ENCODE measurements at places on chromosomes 6 and 20.

DNA sequence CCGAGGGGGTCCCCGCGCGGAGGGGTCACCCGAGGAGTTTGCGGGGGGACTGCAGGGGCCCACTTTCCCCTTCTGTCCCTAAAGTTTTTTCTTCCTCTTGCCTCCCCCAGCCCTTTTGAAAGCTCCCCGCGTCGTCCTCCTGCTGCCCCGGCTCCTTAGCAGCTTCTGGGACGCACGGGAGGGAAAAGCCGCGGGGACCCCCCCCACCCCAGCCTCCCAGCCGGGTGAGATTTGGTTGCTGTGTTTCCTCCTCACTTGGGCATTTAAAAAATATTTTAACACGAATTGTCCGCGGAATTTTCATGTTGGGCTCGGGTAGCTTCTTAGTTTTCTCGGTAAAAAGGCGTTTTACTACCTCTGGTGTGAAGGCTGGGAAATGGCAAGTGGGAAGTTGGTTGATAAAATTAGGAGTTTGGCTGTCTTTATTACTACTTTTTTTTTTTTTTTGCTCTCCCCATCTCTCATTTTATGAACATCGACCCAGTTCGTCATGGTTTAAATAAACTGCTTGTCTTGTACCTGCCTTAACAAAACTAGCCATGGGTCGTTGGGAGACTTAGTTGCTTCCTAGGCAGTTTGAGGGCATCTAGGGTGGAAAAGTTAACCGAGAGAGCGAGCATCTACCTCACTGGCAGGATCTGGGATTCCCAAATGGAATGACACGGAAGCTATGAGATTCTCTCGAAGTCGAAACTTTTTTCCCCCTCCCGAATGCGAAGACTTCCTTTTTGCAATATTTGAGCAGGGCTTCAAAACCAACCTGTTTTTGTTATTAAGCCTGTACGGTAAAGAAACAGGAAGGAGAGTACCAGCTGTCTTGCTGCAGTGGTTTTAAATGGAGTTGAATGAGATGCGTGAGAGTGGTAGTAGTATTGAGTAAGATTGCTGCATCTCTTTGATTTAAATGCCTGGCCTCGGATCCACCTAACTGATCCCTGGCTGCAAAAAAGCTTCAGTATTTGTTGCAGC is 868 bp downstream of the NCOA3 start:
- peak; percentile 42 for DNase-seq

- no peak for DNase-seq
Measured at GRCh38 chr6:137112067-137112355, 61.4 kb downstream of the IL22RA2 start.

DNA sequence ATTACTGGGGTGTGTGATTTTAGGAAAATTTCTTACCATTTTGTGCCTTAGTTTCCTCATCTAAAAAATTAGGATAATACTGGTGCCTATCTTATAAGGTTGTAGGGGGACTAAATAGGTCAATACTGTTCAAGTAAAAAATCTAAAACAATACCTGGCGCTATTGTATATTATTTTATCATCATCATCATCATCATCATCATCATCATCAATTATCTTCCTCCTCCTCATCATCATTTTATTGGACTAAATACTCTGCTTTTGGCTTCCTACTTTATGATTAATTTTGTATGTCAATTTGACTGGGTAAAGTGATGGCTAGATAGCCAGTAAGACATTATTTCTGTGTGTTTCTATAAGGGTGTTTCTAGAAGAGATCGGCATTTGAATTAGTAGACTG is 435.5 kb downstream of the DHX35 start:
- DNase-seq: no peak

DNA sequence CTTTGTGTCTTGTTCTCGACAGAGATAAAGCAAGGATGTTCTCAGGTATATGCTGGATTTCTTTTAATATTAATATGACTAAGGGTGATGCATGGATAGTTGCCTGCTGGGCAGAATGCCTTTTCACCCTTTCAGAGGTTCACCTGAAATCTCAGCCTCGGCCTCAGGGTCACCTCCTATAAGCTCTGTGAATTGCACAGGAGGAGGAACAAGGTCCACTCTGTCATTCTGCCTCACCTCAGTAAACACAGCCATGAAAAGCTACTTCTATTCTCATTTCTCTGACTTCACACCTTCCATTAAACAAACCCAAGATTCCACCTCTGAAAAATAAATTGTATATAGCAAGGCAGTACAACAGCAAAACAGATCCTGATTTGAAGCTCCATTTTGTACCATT is 38.1 kb upstream of the AIG1 start:
- DNase-seq: no peak

DNA sequence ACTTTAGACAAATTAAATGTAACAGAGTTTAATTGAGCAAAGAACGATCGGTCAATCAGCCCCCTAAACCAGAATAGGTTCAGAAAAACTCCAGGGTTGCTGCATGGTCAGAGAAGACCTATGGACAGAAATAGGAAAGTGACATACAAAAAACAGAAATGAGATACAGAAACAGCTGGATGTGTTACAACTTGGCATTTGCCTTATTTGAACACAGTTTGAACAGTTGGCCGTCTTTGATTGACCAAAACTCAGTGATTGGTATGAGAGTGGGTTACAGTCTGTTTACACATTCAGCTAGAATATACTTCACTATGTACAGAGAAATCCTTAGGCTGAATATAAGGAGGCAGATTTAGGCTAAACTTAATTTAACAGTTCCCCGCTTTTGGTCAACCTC is 19.9 kb downstream of the SRSF6 start:
- no peak for DNase-seq

- DNase-seq: peak; percentile 59
Measured at GRCh38 chr6:2853769-2854395, 12.2 kb upstream of the SERPINB1 start.

- no peak for DNase-seq
Measured at GRCh38 chr20:42112161-42112560, 494.0 kb upstream of the CHD6 start.

DNA sequence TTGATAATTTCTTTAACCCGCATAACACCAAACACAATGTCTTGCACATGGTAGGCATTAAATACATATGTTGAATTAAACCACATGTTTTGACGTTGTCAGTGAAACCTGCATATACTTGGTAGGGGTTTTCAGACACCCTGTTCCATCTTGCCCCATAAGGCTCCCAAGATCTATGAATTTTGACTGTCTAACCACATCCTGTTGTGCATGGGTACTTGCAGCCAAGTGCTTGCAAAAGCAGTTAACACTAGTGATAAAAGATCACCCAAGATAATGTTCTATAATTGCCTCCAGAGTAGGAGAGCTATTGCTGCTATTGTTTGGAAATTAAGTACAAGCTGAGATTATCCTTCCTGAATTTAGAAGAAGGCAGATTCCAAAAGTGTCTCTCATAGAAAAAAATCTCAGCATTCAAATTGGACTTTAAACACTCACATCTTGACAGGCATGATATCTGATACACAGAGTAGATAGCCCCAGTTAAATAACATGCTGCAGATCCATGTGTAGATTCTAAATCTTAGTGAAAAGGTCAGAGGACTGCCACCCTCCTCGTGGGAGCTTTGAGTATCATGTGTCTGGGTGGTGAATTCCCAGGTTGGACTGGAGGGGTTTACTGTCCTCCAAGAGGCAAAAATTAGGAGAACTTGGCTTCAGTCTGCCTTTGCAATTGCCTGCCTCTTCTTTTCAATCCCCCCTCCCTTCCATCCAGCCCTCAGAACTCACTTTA is 25.8 kb upstream of the CCN6 start:
- DNase-seq: no peak

- no peak for DNase-seq
Measured at GRCh38 chr6:169568314-169569087, 133.3 kb downstream of the WDR27 start.

- no peak for DNase-seq
Measured at GRCh38 chr20:21266191-21266536, 37.0 kb upstream of the XRN2 start.

- DNase-seq: no peak
Measured at GRCh38 chr6:127904160-127904559, 3.3 kb upstream of the THEMIS start.

- DNase-seq: no peak
Measured at GRCh38 chr6:47159763-47160162, 117.6 kb upstream of the ADGRF1 start.

DNA sequence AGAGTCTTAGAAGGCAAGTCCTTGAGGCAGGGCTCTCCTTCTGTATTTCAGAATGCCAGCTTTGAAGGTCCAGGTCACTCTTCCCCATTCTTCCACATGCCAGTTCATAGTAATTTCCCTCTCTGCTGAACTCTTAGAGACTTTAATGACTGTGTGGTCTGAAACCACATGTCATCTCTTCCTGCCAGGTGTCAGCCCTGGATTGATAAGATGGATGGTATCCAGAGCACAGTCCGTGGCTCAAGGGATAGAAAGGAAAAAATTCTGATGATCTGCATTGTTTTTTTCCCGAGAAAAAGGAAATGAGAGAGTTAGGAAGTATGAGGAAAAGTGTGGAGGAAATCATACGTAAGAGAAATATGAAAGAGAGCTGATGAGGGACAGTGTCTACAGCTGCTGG is 250.9 kb downstream of the TPBG start:
- no peak for DNase-seq

DNA sequence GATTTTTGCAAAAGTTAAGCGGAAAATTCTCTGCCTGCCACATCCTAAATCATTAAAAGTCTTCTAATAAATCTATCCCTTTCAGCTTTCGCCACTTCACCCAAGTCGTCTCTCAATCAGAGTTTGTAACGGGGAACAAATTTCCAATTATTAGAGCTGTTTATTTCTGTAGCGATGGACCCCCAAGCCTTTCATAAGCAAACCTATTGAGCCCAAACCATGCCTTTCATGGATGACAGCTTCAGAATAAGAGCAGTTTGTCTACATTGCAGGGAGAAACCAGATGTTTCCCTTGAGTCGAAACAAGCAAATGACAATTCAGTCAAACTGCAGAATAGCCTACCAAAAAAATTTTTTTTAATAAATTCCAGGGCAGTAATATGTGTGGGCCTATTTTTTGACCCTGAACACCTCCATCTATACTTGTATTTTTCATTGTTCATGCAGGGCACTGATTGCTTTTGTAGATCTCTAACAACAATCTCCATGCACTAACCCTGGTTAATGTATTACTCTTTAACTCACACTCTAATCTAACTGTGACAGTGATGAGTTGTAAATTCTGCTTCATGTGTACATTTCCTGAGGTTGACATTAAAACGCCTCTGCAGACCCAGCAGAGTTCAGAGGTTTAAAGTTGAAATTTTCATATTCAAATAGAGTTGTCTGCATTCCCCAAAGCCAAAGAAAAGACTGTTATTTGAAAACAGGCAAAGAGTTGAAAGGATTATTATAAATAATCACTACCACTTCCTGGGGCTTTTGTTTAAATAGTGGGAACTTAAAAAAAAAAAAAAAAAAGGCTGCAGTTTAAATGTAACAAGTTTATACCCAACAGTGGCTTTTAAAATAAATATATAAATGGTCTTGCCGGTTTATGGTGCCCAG is 64.5 kb downstream of the ATP9A start:
- DNase-seq: no peak

DNA sequence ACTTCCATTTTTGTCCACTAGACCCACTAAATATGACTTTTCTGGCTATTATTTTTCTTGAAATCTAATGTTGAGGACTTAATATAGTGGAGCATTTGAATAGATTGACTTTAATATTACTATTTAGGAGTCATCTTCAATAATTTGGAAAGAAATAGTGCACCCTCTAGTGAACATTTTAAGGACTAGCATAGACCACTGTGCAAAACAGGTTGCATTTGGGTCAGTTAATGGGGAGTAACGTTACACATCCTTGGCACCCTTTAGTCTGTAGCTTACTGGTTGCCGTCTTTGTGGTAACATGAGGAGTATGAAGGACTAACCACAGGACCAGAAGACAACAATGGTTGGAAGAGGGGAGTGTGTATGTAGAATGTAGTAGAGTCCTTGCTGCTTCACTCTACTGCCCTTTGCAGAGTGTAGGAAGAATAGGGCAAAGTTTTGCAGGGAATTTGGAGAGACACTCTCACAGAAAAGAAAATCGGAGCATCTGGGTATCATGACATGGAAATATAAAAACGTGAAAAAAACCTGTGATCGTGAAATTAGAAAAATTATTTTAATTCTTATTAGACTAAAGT is 25.2 kb downstream of the RFPL4B start:
- DNase-seq: no peak

- DNase-seq: no peak
Measured at GRCh38 chr6:107345393-107345792, 114.0 kb downstream of the PDSS2 start.

GRCh38 chr20:62344782-62345181 is 22.3 kb downstream of the LAMA5 start:
- DNase-seq: no peak

DNA sequence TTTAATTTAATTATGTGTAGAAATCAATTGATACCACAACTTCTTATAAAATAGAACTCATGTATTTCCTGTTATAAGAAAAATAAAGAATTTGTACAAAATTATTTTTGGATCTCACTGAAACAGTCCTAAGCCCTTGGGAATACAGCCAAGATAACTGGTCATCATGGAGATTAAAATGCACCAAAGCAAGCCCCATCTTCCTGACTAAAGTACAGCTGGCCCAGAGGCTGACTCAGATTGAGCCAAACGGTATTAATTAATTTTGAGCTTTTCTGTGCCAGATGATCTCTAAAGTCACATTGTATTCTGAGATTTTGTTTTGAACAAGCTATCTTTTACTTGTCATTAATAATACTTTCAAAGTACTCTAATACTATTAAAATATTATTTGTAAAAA is 978.5 kb downstream of the TBC1D32 start:
- no peak for DNase-seq

GRCh38 chr6:20708367-20709124 is 174.3 kb downstream of the CDKAL1 start:
- no peak for DNase-seq

DNA sequence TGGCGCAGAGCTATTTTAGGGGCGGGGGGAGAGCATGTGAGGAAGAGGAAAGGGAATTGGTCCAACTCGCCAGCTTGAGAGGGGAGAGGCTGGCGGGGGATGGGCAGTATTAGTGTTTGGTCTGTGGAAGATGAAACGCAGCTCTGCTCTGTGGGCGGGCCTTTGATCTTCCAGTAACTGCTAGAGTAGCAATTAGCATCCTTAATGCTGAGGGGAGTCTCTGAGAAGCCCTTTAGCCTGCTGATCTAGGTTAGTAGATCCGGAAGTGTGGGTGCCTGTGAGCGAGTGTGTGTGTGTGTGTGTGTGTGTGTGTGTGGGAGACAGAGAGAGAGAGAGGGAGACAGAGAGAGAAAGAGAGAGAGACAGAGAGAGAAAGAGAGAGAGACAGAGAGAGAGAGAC is 117.2 kb upstream of the BACH2 start:
- peak; percentile 23 for DNase-seq

- no peak for DNase-seq
Measured at GRCh38 chr6:138129190-138129589, 22.0 kb upstream of the PERP start.

- DNase-seq: no peak
Measured at GRCh38 chr6:144129469-144129868, 20.8 kb upstream of the STX11 start.

GRCh38 chr6:7154341-7155139 is 46.8 kb downstream of the RREB1 start:
- DNase-seq: no peak

- no peak for DNase-seq
Measured at GRCh38 chr6:51704932-51705540, 382.4 kb downstream of the PKHD1 start.

- DNase-seq: no peak
Measured at GRCh38 chr6:157455731-157456523, 74.9 kb downstream of the ZDHHC14 start.

Measured in hindlimb muscle (tissue), 1 donor.